Cardiac ventricle fibroblast (primary cell): ENCODE measurements at places on chromosomes 7 and 10. TPM values are rescaled to one million over a fixed set of nuclear protein-coding genes. Genes with fewer than 3 reads are reported as not detected.

The LRGUK gene
- total RNA-seq, result not detected in 2 replicates

The SLC12A9 gene
- 12.7 and 18.8 TPM in 2 replicates for total RNA-seq

The IDI2 gene
- not detected in 2 replicates for total RNA-seq

The BEND7 gene
- total RNA-seq, result 0.64 and 0.87 TPM in 2 replicates

The GJC3 gene
- not detected in 2 replicates for total RNA-seq

The DLG5 gene
- 28.3 and 31.9 TPM in 2 replicates for total RNA-seq

The TWIST1 gene
- 20.8 and 31.5 TPM in 2 replicates for total RNA-seq

The SLC26A5 gene
- total RNA-seq, result not detected in 2 replicates

The PTF1A gene
- not detected in 2 replicates for total RNA-seq

The PDZD7 gene
- 0.06 and 1.4 TPM in 2 replicates for total RNA-seq

The INMT gene
- 181 and 220 TPM in 2 replicates for total RNA-seq

The NUTM2B gene
- 0.49 and 1.3 TPM in 2 replicates for total RNA-seq

The SLC18A3 gene
- not detected in 2 replicates for total RNA-seq
